ENCODE measurements at places on chromosomes 7 and 10. TPM values are rescaled to one million over a fixed set of nuclear protein-coding genes. Genes with fewer than 3 reads are reported as not detected.

DNA sequence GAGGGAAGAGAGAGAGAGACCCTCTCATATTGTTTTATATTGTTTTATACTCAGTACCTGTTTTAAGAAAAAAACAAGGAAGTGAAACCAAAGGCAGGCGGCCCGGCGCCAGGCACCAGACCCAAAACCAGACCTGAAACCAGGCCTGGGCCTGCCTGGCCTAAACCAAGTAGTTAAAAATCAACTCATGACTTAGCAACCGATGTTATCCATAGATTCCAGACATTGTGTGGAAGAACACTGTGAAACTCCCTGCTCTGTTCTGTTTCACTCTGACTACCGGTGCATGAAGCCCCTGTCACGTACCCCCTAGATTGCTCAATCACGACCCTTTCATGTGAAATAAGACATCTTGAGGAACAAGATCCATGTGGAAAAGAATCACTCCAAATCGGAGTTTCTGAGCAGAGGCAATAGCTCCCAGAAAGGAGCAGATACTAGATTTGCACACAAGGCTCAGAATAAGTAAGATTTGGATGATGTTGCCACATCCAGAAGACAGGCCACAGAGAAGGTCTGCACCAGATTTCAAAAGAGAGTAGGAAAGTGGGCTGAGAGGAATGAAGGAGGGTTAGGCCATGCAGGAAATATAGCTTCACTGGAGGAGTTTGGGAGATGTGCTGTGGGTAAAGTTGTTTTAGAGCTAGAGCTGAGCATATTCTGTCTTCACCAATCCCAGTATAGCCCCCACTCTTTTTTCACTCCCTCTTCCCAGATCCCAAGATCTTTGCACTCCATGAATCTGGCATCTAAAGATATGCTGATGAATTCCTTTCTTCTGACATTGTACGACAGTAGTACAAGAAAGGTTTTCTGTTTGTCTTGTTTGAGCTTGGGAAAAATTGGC is 8.8 kb upstream of the ZNF248 start:
- no peak for DNase-seq
- H3K4me3 ChIP-seq = no peak overlapping the region
- H3K36me3 ChIP-seq = no peaks in the 10 kb centered on the region
- no peaks in the 10 kb centered on the region for H3K27me3 ChIP-seq
- H3K4me1 ChIP-seq = no peaks in the 10 kb centered on the region
- H3K27ac ChIP-seq = no peak overlapping the region

DNA sequence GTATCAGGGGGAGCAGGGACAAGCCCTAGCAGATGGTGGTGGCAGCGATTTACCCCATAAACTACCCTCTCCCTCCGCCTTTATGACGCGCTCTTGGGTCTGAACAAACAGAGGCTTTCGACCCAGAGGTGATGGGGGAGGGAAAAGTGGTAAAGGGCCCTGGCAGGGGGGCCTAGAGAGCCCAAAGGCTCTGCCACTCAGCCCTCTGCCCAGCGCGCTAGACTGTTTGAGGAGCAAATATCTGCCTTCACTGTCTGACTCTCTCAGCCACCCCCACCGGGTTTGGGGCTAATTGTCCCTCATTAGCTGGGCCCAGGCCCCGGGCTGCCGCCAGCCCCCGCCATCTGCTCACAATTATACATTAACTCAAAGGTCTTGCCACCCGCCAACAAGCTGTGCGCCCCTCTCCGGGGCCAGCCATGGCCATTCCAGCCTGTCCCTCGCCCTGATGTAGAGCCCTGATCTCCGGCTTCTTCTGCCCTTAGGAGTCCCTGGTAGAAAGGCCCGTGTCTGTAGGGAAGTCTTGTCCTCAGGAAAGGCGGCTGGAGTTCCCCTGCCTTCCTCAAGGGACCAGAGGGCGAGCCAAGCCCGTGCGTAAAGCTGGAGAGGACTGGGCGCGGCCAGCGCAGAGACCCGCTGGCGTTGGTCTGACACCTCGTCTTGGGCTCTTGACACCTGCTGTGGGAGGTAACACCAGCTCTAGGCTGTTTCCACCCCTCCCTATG is 1.9 kb upstream of the PAX4 start:
- no peaks in the 10 kb centered on the region for H3K36me3 ChIP-seq
- no peak overlapping the region for H3K4me3 ChIP-seq
- H3K27ac ChIP-seq = no peak overlapping the region
- peaks cover 59% of the 10 kb centered on the region for H3K27me3 ChIP-seq

Gene EPHA1
- total RNA-seq = 13.3 TPM

- no peaks in the 10 kb centered on the region for H3K36me3 ChIP-seq
- H3K27me3 ChIP-seq = peaks cover 4% of the 10 kb centered on the region
- DNase-seq = no peak
- no peak overlapping the region for H3K27ac ChIP-seq
Observed at GRCh38 chr10:49381111-49381900, 14.6 kb downstream of the DRGX start.

DNA sequence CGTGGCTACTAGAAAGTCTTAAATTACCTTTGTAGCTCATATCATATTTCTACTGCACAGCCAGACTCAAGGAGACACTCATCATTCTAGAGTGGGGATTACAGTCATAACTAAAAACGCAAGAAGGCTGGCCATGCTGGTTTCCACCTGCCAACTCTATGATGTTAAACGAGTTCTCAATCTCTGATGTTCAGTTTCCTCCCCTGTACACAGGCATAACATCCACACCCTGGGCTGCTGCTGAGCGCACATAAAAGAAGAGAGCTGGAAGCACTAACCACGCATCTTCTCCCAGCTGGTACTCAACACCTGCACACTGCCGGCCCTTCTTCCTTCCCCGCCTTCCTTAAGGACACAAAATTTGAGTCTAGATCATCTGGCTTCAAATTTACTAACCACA is 60.5 kb downstream of the SORBS1 start:
- H3K36me3 ChIP-seq = no peaks in the 10 kb centered on the region
- H3K4me3 ChIP-seq = no peak overlapping the region
- H3K27ac ChIP-seq = no peak overlapping the region
- DNase-seq = no peak
- no peaks in the 10 kb centered on the region for H3K4me1 ChIP-seq

DNA sequence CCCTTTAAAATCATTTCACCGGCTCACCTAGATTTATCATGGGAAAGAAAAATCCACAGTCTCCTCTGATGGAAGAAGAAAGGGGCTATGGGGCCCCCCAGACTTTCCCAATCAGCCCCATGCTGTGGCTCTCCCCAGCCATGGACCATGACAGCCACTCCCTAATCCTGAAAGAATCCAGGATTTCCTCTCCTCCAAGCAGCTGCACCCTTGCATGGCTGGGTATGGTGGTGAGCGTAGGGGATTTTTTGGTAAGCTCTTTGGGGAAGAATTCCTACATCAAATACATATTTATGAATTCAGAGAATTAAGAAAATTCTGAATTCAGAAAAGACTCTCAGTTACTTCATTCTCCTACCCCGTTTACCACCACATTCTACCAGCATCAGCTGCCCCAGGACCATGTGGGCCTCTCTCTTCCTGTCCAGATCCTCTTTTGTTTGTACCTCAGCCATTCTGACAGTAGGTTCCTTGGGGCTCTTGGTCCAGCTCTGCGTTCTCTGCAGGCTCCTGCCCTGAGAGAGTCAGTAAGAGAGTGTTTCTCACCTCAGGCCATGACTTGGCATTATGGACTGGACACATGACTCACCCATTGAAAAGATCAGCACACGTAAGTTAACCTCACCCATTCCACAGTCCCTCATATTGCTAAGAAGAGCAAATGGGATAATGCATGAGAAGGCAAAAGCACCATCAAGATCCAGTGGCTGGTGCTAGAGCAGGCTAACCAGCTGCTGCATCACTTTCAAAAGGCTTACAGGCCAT is 337.8 kb downstream of the ELMO1 start:
- no peak overlapping the region for H3K27ac ChIP-seq
- H3K27me3 ChIP-seq = no peaks in the 10 kb centered on the region
- H3K36me3 ChIP-seq = no peaks in the 10 kb centered on the region
- no peak for DNase-seq
- peaks cover 20% of the 10 kb centered on the region for H3K4me1 ChIP-seq

DNA sequence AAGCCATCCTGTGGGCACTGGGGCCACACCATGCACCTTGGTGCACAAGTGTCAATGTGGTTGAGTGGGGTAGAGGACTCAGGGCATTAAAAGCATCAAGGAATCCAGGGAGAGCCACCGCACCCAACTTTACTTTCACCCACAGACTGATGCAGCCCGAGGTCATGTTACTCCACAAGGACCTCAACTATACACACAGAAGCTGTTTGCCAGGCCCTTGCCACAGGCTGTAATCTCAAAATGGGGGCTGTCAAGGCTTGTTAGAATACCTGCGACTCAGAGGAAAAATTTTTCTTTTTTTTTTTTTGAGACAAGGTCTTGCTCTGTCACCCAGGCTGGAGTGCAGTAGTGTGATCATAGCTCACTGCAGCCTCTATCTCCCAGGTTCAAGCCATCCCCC is 26.5 kb upstream of the KCTD7 start:
- no peak overlapping the region for H3K27ac ChIP-seq
- H3K4me3 ChIP-seq = no peak overlapping the region
- H3K27me3 ChIP-seq = no peaks in the 10 kb centered on the region
- DNase-seq = no peak

Gene BTBD16
- total RNA-seq = not detected

GRCh38 chr10:92544296-92544695 is 29.6 kb downstream of the IDE start:
- no peaks in the 10 kb centered on the region for H3K27me3 ChIP-seq
- no peak overlapping the region for H3K4me3 ChIP-seq
- peaks cover 2% of the 10 kb centered on the region for H3K4me1 ChIP-seq
- no peak overlapping the region for H3K27ac ChIP-seq

DNA sequence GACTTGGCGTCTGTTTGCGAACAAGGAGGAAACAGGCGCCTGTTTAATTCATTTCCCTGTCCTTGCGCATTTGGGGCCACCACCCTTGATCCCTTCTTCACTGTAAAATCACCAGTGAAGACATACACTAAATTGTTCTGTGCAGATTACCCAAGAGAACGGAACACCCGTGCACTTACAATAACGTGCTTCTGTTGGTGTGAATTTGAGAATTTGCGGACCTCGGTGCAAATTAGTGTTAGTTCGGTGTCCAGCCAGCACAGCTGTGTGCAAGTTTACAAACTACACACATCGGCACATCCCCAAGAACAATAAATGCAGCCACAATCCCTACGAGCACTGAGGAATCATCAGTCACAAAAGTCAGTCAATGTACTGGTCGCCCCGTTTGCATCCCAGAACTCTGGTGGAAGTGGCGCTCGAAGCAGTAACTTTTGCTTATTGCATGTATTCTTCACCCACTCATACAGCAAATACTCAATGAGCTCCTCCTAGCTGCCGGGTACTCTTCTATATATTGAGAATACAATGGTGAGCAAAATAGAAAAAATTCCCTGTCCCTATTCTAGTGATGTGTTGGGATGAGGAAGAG is 786 bp upstream of the CNOT4 start:
- H3K36me3 ChIP-seq = no peaks in the 10 kb centered on the region
- H3K4me3 ChIP-seq = peak overlapping the region; percentile 85
- H3K4me1 ChIP-seq = peaks cover 22% of the 10 kb centered on the region
- DNase-seq = peak; percentile 57
- H3K27ac ChIP-seq = peak overlapping the region; percentile 63

DNA sequence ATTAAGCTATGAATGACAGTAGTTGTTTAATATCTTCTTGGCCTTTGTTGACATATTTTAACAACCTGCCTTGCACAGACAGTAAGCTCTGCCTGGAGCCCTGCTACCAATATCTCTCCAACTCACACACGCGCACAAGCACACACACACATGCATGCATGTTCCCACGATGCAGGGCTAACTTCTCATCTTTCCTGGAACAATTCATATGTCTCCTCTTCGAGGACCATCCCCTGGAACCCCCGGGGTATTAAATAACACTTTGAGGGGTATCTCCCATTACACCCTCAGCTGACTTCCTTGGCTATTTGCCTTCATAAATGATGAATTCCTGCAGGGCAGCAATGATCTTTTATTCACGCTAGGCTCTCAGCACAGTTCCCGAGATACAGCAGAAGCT is 258.0 kb downstream of the TRIL start:
- H3K4me3 ChIP-seq = no peak overlapping the region
- peaks cover 24% of the 10 kb centered on the region for H3K4me1 ChIP-seq
- no peaks in the 10 kb centered on the region for H3K27me3 ChIP-seq
- no peak overlapping the region for H3K27ac ChIP-seq
- H3K36me3 ChIP-seq = no peaks in the 10 kb centered on the region

Gene MBL2
- 0.06 TPM for total RNA-seq

DNA sequence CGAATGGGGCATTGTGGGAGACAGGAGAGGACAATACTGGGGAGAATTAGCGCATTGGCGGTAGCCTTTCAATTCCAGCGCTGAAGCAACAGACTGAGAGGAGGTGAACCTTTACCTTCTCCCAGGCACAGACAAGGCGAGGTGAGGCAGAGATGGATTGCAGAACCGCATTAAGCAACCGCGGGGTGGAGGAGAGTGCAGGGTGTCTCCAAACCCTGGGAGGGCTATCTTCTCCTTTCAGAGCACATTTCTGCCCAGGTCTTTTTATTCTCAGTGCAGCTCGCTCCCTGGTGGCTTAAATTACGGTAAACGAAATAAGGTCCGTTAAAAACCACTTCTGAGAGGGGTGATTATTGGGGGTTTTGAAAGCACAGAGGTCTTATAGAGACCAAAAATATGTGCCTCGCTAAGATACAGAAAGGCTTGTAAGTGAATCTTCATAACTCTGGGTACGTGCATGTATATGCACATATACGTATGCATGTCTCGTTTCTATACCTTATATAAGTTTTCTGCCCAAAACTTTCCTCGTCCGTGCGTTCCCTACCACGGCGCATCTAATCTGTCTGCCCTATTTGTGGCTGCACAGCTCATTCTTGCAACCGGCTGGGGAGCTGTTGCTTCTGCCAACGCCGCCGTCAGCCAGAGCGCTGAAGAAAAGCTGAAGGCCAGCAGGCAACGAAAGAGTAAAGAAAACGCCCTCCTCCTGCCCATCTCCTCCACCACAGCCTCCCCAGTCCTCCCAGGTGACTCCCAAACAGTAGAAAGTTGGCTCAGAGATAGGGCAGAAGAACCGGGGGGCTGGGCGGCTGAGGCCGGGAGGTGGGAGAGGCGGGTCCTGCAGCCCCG is 895 bp upstream of the ZNF804B start:
- no peak overlapping the region for H3K4me3 ChIP-seq
- H3K4me1 ChIP-seq = peaks cover 8% of the 10 kb centered on the region
- no peaks in the 10 kb centered on the region for H3K36me3 ChIP-seq
- H3K27me3 ChIP-seq = peaks cover 40% of the 10 kb centered on the region
- no peak overlapping the region for H3K27ac ChIP-seq
- peak; percentile 72 for DNase-seq

- no peak overlapping the region for H3K27ac ChIP-seq
- H3K27me3 ChIP-seq = peaks cover 5% of the 10 kb centered on the region
- no peak overlapping the region for H3K4me3 ChIP-seq
- no peak for DNase-seq
- no peaks in the 10 kb centered on the region for H3K36me3 ChIP-seq
Observed at GRCh38 chr10:2119316-2119715, 382.0 kb upstream of the ADARB2 start.

- no peak overlapping the region for H3K27ac ChIP-seq
- DNase-seq = no peak
- peaks cover 21% of the 10 kb centered on the region for H3K36me3 ChIP-seq
- no peaks in the 10 kb centered on the region for H3K4me1 ChIP-seq
Observed at GRCh38 chr10:102863660-102864059, 5.6 kb upstream of the AS3MT start.

- H3K27ac ChIP-seq = no peak overlapping the region
- H3K27me3 ChIP-seq = no peaks in the 10 kb centered on the region
- peaks cover 15% of the 10 kb centered on the region for H3K4me1 ChIP-seq
- no peak for DNase-seq
- H3K36me3 ChIP-seq = no peaks in the 10 kb centered on the region
Observed at GRCh38 chr7:117810642-117811512, 62.4 kb downstream of the CTTNBP2 start.

- no peaks in the 10 kb centered on the region for H3K4me1 ChIP-seq
- no peak overlapping the region for H3K27ac ChIP-seq
- H3K36me3 ChIP-seq = no peaks in the 10 kb centered on the region
- DNase-seq = peak; percentile 4
- H3K4me3 ChIP-seq = no peak overlapping the region
- H3K27me3 ChIP-seq = no peaks in the 10 kb centered on the region
Observed at GRCh38 chr7:78620920-78621319, 822.3 kb downstream of the PHTF2 start.

Data from lung (tissue), 17 donors.